ENCODE measurements at places on chromosomes 7 and 10.

DNA sequence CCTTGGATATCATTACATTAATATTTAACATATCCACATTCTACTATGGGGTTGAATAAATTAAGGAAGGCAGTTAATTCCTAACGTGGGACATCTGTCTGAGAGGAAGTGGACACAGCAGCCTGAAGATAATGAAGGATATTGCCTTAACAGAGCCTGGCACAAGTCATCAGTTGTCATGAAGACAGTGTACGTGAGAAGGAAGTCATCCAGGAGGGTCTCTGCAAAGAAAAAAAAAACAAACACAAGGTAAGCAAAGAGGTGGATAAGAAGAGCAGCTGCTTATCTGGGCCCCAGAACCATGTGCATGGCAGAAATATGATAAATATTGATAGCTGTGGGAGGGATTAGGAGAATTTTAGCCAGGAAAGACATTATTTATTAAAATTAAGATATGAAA lies 190.0 kb downstream of the RAPGEF5 start:
- DNase-seq: no peak

GRCh38 chr7:117091721-117092120 lies 138.4 kb downstream of the ST7 start:
- DNase-seq: no peak

DNA sequence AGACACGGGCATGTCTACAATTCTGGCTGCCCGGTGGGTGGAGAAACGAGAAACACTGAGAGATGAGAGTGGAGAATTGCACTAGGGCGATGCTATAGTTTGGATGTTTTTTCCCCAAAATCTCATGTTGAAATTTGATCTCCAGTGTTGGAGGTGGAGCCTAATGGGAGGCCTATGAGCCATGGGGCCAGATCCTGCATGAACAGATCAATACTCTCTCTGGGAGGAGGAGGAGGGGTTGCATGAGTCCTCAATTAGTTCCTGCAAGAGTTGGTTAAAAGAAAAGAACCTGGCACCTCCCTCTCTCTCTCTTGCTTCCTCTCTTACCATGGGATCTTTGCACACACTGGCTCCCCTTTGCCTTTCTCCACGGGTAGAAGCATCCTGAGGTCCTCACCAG lies 299.1 kb downstream of the CALN1 start:
- no peak for DNase-seq

DNA sequence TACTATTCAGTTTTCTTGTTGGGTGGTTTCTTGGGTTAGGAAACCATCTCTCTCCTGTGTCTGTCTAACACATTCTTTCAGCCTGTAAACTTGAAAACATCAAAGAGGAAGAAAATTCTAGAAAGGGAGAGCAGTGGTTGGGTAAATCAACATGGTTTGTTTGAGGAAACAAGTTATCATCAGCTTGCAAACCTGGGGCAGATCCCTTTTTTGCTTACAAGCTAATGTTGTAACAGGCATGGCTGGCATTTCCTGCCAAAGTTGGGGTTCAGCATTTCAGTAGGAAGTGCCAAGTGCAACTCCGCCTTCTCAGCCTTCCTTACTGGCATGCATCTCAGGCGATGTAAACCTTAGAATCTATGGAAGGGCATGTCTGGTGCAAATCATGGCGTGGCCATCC lies 112.6 kb downstream of the EEPD1 start:
- DNase-seq: no peak

DNA sequence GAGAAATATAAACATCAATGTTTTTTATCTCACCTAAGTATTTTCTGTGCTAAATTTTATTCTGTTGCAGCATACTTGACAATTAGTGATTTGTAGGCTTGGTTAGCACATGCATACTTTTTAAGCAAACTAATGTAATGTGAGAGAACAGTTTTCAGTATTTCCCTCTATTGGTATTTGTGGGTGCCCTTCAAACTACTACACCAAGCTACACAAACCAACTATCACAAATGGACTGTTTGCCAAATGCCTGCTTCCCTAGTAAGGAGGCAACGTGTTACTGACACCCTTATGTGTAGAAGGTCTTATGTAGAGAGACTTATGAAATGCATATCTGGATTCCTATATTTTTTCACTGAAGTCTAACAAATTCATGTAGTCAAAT lies 98.4 kb upstream of the FZD1 start:
- DNase-seq: no peak

- DNase-seq: no peak
Observed at GRCh38 chr10:124238367-124238766, 145.0 kb upstream of the CHST15 start.

GRCh38 chr10:79435271-79436065 lies 10.0 kb downstream of the ZCCHC24 start:
- DNase-seq: no peak

- DNase-seq: no peak
Observed at GRCh38 chr7:50863053-50863452, 80.4 kb upstream of the GRB10 start.

GRCh38 chr7:46189255-46189790 lies 268.3 kb upstream of the IGFBP3 start:
- no peak for DNase-seq

- no peak for DNase-seq
Observed at GRCh38 chr7:79403879-79404278, 49.6 kb downstream of the MAGI2 start.

GRCh38 chr7:15603124-15603523 lies 41.3 kb upstream of the AGMO start:
- DNase-seq: no peak

- no peak for DNase-seq
Observed at GRCh38 chr7:37405603-37406122, 43.0 kb downstream of the ELMO1 start.

DNA sequence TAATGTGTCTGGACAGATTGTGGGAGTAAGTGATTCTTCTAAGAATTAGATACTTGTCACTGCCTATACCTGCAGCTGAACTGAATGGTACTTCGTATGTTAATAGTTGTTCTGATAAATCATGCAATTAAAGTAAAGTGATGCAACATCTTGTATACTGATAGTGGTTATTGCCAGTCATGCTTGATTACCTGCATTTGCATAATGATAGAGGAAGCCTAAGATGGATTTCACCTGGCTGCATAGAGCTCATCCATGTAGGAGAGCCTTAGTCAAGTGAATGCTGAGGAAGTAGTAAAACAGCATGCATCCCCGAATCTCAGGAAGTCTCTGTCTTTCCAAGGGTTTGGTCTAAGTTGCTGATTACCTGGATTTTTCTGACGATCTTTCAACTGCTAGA lies 64.2 kb upstream of the CAPZA2 start:
- DNase-seq: no peak
